ENCODE measurements at places on chromosomes 7 and 10.
A peak's percentile ranks its signal among the peaks of the same experiment; 100 is the strongest.

DNA sequence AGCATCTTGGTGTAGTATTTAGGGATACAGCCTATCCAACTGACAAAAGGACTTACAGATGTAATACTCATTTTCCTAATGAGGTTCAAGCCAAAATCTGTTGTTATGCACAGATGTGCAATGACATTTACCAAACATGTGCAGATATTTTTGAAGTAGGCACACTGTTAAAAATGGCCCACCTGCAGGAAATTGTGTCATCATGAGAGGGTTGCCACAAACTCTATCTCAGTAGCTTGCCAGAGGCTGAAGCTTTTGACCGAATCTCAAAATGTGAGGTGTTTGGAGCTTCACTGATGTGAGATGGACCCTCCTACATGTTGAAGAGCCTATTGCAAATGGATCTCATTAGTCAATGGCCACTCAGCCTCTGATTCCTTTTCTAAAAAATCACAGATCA is 89.7 kb upstream of the CSTF2T start:
- no peak for DNase-seq

GRCh38 chr10:80734589-80734988 is 196.9 kb downstream of the SH2D4B start:
- DNase-seq = no peak

- DNase-seq = no peak
These were observed 249.9 kb upstream of the PLXNA4 start for GRCh38 chr7:132825932-132826835.

DNA sequence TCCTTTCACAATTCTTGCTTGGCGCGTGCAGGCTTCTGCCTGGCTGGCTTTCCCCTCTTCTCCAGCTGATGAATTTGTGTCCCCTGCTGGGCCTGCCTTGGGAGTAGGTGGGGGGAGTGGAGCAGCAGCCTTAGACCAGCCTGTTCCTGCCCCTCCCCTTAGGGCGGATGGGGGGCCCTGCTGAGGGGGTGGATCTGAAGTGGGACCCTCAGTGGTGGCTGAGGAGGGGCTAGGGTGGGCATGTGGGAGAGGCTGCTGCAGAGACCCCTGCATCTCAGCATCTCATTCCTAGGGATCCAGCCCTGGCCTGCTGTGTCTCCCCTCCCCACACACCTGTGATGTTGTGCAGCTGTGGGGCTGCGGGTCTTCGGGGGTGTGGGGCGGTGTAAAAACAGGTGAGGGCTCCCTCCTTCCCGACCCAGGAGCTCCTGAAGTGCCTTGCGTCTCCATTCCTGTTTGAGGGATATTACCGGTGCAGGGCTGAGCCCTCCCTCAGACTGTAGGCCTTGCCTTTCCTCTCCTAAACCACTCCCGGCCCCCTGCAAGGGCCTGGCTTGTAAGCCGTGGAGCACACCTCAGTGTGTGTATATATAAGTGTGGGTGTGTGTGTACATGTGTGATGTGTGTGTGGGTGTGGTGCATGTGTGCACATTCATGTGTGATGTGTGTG is 24.7 kb downstream of the ADCYAP1R1 start:
- no peak for DNase-seq

DNA sequence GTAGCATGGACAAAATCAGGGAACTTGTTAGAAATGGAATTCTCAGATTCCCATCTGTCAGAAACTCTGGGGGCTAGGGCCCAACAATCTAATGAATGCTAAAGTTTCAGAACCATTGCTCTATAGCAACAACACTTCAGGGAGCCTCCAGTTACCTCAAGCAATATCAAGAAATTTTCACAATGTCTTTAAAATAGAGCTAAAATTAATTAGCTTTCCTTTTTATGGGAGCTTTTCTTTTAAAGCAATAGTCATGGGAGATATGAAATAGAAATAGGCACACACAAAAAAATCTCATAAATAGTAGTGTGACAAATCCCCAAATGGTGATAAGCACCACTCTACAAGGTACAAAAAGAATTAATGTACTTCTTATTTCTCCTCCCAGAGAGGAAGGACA is 80.9 kb downstream of the AASS start:
- no peak for DNase-seq

DNA sequence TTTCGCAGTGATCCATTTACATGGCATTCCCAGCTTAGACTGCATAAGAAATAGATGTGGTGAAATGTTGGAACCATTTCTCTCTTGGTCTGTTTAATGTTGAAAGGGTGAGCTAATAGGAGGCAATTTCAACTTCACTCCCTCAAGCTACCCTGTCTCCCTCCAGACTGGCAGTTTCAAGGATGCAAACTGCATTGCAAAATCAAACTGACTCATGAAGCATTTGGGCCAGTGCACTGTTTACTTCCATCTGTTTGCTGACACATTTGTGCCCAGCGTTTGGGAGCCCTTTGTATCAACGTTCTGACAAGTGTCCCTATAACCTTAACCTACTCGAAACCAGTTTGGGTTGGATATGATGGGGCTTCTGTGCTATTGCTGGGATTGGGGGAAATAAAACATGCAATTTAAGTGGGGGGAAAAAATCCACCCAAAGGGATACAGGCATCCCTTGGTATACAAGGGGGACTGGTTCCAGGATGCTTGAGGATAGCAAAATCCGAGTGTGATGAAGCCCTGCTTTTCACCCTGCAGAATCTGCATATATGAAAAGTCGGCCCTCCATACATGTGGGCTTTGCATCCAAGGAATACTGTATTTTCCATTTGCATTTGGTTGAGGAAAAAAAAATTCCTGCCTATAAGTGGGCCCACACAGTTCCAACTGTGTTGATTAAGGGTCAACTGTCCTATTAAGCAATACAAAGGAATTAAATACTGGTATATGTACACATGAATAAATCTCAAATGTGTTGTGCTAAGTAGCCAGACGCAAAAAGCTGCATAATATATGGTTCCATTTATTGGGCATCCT is 15.6 kb downstream of the RHEB start:
- no peak for DNase-seq

- no peak for DNase-seq
These were observed 248.9 kb downstream of the ELFN1 start for GRCh38 chr7:1918881-1919525.

DNA sequence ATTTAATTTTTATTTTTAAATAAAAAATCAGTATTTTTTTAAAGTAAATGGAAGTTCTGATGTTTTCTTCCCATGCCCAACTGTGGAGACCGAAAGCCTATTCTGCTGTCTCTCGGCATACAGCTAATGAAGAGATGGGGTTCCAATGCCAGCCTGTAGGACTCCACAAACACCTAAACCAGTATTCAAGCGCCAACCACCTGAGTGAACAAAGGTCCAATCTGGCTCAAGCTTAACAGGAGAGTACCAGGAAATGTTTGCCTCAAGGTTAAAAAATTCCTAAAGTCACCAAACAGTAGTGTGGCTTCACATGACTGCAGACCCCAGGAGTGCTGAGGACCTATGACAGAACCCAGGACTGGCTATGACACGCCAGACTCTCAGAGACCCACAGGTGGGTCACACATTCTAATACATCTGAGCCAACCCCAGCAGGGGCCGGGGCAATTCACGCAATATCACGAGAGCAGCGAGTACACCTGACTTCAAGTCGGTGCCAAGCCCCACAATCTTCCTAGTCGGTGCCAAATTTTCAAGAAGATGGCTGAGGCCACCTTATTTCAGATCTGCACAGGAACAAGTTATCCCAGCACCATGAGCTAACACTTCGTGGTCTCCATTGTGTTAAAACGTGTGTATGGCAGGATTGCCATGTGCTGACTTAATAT is 31.6 kb downstream of the KIAA1549 start:
- no peak for DNase-seq

DNA sequence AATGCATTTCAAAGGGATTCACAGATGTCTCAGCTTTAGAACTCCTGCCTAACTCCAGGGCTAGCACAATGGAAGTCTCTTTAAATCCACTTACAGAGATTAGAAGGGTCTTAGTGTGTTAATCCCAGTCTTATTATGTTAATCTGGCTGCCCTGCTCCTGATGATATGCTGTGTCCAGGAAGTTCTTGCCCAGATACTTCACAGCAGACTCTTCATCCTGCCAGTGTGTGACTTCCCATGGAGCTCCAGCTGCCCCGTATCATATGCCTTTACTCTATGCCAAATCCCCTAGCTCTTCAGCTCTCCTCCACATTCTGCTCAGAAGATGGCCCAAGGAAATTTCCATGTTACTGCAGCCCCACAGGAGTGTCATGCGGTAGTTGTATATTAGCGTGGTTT is 533.8 kb downstream of the GALNT17 start:
- no peak for DNase-seq

- no peak for DNase-seq
These were observed 78.3 kb upstream of the FZD8 start for GRCh38 chr10:35720366-35720765.

- DNase-seq = no peak
These were observed 4.9 kb upstream of the UPK3B start for GRCh38 chr7:76505168-76506080.

GRCh38 chr10:32112055-32112454 is 55.8 kb upstream of the KIF5B start:
- no peak for DNase-seq

GRCh38 chr10:71658467-71658745 is 61.2 kb downstream of the C10orf105 start:
- DNase-seq = no peak

DNA sequence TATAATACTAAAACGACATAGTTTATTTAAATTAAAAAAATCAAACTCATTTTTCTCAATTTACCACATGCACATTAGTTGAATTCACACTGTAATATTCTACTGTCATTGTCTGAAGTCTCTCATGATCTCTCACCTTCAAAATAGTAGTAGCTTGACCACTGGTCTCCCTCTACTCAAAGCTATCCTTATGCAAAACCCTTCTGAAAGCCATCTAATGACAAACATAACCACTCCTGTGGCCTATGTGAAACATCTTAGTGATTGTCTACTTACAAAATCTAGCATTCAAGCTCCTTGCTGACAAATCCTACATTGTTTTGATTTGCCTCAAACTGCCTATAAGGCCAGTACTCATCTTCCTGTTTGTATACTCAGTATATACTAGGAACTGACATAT is 606.0 kb upstream of the GHITM start:
- DNase-seq = no peak

GRCh38 chr10:71127773-71128172 is 84.6 kb upstream of the UNC5B start:
- DNase-seq = no peak

GRCh38 chr10:78115135-78115853 is 81.6 kb downstream of the RPS24 start:
- no peak for DNase-seq

DNA sequence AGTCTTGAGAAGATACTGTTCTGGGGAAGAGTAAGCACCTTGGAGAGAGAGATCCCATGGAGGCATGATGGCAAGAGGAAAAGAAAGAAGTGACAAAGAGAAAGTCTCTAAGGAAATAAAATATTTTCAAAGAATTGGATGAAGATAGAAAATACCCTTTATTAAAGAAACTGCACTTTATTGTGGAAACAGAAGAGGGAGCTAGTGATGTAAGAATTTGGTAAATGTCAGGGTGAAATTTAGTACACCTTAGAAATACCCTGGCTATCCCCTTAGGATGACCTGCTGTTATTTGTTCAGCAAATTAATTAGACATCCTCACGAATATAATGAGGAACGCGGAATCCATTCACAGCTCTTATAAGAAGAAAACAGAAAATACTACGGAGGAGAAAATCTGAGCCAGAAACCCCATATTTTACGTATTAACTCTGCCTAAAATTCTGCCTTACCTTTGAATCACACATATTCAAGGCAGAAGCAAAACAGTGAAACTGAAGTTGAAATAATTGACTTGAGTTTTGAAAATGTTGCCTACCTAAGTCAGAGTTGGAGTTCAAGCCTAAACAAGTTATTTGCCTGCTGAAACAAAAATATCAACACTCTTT is 90.7 kb downstream of the TFPI2 start:
- DNase-seq = no peak

DNA sequence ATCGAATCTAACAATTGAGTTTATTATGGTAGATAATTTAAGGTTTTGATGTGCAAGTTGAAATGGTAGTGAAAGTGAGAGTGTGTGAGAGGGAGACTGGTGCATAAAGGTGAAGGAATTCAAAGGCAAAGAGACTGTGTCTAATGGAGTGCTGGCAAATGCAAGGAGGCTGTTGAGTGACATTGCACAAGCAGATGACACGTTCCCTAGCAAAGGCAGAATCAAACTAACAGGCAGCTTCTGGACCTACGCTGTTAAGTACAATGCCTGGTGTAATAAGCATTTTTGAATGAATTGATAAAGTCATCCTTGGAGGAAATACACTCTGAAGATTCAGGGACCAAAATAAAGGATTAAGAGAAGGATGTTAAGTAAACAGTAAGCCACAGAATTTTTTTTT is 11.7 kb upstream of the GPR141 start:
- DNase-seq = no peak

DNA sequence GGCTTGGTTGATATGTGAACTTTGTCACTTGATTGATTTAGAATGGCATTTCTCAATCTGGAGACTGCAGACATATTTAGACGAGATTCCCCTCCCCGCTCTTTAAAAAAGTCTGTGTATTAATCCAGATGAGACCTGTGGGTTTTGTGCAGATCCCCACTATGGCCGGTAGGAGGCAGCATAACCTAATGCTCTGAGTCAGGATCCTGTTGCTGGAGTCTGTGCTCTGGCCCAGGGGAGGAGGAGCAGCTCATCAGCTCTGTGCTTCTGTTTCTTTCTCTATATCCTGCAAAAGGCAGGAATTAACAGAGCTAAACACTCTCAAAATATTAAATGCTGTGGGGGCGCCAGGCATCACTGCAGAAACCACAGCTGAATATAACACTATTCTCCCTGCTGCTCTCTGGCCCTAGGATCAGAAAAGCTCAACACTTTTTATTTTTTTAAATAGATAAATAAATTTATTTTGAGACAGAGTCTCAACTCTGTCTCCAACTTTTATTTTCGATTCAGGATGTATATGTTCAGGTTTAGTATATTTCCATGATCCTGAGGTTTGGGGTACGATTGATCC is 23.9 kb upstream of the SEPHS1 start:
- peak; percentile 4 for DNase-seq

DNA sequence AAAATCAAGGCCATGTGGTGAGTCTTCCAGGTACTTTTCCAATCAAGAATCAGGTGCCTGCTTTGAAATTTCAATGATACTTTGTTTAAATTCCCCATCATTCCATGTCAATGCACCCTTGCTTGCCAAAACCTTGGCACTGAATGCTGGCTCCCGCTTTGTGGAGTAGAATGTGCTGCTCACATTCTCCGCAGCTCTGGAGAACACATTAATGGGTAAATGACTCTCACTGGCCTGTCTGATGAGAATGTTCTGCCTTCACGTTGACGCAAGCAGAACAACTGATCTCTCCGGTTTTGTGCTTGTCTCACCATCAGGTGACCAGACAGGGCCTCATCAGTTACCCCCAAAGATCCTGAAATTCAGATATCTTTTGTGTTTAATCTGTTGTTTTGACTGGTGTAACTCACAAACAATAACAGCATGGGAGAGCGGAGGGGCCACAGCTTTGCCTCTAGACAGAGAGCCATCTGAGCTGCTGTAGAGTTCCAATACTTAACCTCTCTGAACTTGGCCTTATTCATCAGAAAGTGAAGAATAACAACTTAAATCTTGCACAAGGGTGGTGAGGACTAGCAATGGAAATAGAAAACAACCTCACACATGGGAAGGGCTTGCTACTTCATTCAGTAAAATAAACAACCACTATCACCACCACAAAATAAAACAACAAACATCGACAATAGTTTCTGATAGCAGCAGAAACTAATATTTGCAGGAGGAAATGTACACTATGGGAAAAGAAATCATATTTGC is 276.9 kb upstream of the IGFBP3 start:
- DNase-seq = no peak

- no peak for DNase-seq
These were observed 64.0 kb downstream of the RASGEF1A start for GRCh38 chr10:43202657-43203447.

- DNase-seq = no peak
These were observed 42.2 kb upstream of the SLC29A3 start for GRCh38 chr10:71276873-71277272.
